ACHN (cell line): ENCODE measurements at places on chromosomes 12 and 14.

DNA sequence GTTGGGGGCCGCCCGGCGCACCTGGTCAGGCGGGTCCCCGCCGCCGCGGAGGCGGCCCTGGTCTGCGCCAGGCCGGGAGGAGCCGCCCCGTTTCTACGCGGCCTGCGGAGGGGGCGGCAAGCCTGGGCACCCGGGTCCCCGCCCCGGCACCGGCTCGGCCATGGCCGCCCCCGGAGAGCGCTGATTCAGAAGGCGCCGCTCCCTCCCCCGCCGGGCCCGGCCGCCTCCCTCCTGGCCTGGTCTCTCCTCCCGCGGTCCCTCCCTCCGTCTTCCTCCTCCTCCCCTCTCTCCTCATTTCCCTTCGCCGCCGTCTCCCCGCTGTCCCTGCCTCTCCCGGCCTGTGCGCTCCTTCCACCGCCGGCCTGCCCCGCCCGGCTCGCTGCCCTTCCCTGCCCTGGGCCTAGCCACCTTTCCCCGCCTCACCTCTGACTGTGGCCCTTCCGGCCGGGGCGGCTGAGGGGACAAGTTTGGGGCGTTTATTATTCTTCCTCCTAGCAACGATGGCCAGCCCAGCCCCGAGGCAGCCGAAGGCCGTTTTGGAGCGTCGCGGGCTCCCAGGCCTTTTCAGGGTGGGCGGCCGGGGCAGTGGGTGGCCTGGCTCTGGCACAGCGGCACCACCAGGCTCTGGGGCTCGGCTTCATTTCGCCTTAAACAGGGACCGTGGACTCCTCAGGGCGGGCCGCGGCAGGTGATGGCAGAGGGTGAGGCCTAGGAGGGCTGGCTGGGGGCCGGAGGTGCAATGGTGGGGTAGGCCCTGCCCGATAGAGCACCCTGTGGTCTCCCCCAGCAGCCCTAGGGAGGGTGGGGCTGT is 768 bp downstream of the CEP170B start:
- peak; percentile 66 for DNase-seq

- DNase-seq, result peak; percentile 82
These were observed 40.5 kb downstream of the SLC2A14 start for GRCh38 chr12:7832059-7832696.

DNA sequence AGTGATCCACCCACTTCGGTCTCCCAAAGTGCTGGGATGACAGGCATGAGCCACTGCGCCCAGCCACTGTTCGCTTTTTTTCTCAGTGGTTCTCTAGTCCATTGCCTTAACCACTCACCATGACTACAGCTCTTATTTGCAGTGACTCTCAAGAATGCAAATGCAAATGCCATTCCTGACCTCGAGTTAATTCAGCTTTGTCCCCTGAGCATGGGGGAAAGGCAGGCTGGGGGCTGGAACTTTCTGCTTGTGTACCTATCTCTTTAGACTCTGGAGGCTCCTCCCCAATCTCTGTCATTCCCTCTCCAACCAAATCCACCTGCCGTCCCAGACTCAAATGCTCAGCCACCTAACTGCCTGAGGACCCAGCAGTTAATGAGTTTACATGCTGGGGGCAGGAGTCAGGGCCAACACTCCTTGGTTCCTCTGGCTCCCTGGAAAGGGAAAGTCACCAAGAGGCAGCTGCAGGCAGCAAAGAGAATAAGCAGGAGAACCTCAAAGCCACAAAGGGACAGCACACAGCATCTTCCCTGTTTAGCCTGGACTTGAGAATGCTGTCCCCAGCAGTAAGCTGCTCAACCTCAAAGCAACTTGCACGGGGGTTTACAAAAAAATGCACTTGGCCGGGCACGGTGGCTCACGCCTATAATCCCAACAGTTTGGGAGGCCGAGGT is 5.3 kb upstream of the HNF1A start:
- peak; percentile 44 for DNase-seq

- no peak for DNase-seq
These were observed 29.3 kb upstream of the LGALS3 start for GRCh38 chr14:55099756-55100155.

DNA sequence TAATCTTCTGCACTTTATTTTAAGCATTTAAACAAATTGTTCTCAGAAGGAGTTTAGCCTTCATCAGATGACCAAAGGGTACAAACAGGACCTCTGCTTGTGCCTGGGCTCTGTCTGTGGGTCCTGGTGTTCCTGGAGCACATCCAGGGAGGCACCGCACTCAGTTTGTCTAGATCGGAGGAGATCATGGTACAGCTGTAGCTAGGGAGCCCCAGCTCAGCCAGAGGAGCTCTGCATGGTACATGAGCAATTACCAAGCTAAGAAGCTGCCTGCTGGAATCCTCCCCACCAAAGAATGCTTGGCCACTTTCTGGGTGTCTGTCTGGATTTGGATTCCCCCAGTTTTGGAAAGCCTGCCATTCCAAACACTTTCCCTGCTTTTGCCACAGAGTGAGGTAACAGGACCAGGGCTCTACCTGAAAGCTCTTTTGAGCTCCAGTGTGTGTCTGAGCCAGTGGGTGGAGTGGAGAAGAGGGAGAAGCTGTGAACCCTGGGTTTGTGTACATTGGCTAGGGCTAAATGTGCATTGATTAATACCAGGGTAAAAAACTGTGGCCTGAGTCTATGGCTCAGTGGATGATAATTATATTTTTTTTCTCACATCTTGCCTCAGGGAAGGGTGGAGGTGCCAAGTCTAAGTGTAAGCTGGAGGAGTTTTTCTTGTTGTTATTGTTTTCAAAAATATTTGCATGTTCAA is 163.7 kb upstream of the IGF1 start:
- DNase-seq, result no peak

DNA sequence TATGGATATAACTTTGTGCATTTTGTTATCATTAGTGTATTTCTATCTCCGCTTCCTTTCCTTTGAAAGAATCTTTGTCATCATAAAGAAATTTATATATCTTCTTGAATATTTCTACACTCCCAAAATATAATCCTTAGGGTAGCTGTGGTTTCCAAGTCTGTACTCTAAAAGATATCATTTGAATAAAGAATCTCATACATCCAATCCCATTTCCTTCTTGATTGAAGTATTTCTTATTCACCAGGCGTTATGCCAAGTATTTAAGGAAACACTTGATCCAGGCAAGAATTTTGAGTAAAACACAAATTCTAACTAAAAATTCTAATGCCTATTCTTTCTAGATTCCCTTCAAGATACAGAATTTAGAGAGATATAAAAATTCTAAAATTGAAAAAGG is 821.8 kb downstream of the GALC start:
- no peak for DNase-seq

- DNase-seq, result no peak
These were observed 32.7 kb downstream of the DDX47 start for GRCh38 chr12:12845794-12846243.

DNA sequence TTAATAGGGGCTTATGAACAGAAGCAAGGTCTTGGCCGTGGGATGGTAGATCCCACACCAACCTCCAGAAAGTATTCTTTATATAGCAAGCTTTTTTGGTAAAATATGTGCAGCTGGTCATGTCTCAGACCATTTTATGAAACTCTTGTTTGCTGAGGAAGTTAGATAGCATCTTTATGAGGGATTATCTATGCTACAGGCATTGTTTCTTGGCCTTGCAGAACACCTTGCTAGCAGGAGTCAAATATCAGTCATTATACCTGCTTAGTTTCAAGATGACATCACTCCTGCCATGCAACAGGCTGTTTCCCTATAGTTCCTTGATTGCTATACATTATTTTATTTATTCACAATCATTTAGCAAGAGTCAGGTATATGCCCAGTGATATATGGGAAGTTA is 84.8 kb upstream of the LRFN5 start:
- no peak for DNase-seq

- no peak for DNase-seq
These were observed 310.6 kb downstream of the NPAS3 start for GRCh38 chr14:33249233-33249820.

- no peak for DNase-seq
These were observed 40.8 kb upstream of the CSRP2 start for GRCh38 chr12:76919383-76920171.

GRCh38 chr14:54189748-54190354 is 207.0 kb upstream of the CDKN3 start:
- peak; percentile 46 for DNase-seq

DNA sequence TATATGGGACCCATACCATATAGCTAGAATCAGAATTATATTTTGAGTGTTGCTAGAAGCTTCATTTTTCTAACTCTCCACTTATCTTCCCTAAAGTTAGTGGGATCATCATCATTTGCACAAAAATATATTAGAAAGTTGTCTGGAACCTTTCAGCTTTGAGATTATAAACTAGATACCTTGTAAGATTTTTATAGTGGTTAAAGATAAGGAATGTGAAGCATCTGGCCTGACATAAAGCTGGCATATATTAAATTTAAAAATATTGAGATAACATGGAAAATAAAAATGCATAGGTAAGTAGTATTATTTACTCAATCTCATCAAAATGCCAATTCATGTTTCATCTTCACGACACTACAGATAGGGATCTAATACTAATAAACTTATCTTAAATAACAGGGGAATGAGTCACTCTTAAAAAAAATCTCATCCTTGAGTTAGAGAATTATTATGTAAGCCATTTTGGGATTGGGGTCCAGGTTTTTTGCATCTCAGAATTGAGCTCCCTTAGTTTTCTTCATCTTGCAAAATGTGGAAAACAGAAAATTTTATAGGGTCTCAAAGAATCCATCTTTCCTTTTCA is 318.5 kb downstream of the KCNC2 start:
- no peak for DNase-seq

GRCh38 chr14:72888636-72889201 is 5.2 kb downstream of the DPF3 start:
- DNase-seq, result no peak

- DNase-seq, result no peak
These were observed 109.3 kb downstream of the ETV6 start for GRCh38 chr12:11758510-11759493.

- no peak for DNase-seq
These were observed 25.7 kb upstream of the CRY1 start for GRCh38 chr12:107119091-107119490.

DNA sequence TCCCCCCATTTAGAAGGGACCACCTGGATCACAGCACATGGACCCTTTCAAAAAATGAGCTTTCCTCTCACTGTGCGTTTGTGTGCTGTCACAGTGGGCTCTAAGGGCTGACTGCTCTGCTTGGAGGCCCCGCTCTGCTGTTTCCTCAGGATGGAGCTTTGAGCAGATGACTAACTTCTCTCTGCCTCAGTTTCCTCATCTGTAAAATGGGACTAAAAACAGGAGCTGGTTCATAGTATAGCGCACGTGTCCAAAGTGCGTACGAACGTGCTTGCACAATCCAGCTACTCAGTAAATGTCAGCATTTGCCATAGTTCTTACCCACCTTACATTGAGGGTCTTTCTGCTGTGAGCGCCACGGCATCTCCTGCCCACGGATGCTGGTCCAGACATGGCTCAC is 12.7 kb upstream of the DNAH10 start:
- no peak for DNase-seq

- no peak for DNase-seq
These were observed 18.7 kb downstream of the FBXL14 start for GRCh38 chr12:1575408-1576401.

DNA sequence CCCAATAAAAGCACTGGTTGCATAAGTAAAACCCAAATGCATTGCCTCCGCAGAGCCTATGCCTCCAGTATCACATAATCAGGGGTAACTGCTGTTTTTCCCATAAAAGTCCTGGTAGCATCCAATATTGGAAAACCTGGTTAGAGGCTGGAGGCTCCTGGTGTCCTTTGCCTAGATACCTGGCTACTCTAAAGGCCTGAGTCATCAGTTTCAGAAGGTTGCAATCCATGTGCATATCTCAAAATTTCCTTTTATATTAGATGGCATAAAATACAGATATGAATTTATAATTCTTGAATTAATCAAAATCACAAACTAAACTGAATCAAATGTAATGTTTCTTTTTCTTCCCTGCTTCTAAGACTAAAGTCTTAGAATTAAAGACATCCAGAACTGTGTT is 164.2 kb upstream of the DCN start:
- DNase-seq, result no peak

DNA sequence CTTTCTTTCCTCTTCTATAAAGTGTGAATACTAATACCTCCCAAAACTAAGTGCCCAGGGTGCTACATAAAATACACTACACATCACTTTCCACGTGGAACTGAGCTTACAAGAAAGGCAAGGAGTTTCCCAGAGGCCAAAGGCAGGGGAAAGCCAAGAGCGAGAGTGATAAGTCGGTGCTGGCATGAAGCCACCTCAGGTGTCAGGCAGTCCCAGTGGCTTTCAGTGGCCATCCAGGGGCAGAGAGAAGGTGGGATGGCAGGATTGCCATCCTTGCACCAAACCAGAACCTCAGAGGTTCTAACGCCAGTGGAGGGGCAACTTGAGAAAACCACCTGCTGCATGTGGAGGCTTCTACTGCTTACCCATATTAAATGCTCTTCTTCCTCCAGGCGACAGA is 79.7 kb upstream of the DIO3 start:
- no peak for DNase-seq

- no peak for DNase-seq
These were observed 46.0 kb upstream of the FOS start for GRCh38 chr14:75232597-75232996.

- DNase-seq, result no peak
These were observed 55.2 kb downstream of the FOS start for GRCh38 chr14:75333606-75334548.

GRCh38 chr12:70043490-70044138 is 199.6 kb upstream of the CNOT2 start:
- DNase-seq, result no peak

- DNase-seq, result no peak
These were observed 118.1 kb downstream of the TRAFD1 start for GRCh38 chr12:112243255-112244110.

GRCh38 chr12:65631621-65632111 is 192.6 kb upstream of the HMGA2 start:
- DNase-seq, result peak; percentile 99

GRCh38 chr14:36478782-36479181 is 41.2 kb downstream of the NKX2-1 start:
- DNase-seq, result no peak

GRCh38 chr14:105107781-105108515 is 42.7 kb upstream of the GPR132 start:
- no peak for DNase-seq

DNA sequence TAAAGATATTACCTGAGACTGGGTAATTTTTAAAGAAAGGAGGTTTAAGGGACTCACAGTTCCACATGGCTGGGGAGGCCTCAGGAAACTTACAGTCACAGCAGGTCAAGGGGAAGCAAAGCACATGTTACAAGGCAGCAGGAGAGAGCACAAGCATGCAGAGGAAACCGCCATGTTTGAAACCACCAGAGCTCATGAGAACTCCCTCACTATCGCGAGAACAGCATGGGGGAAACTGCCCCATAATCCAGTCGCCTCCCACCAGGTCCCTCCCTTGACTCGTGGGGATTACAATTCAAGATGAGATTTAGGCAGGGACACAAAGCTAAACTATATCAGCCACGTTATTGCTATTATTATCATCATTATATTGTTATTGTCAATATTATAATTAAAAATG is 138.7 kb downstream of the RIMBP2 start:
- no peak for DNase-seq

- DNase-seq, result peak; percentile 35
These were observed 41.8 kb upstream of the HIF1A start for GRCh38 chr14:61653507-61653906.

GRCh38 chr12:87930033-87930432 is 99.2 kb downstream of the C12orf50 start:
- peak; percentile 37 for DNase-seq
